ENCODE measurements at places on chromosomes 11 and 22.

GRCh38 chr11:103731670-103732069 is 304.8 kb upstream of the DDI1 start:
- no peak for DNase-seq

- no peak for DNase-seq
These were observed 117.4 kb upstream of the TMEM45B start for GRCh38 chr11:129698212-129698611.

DNA sequence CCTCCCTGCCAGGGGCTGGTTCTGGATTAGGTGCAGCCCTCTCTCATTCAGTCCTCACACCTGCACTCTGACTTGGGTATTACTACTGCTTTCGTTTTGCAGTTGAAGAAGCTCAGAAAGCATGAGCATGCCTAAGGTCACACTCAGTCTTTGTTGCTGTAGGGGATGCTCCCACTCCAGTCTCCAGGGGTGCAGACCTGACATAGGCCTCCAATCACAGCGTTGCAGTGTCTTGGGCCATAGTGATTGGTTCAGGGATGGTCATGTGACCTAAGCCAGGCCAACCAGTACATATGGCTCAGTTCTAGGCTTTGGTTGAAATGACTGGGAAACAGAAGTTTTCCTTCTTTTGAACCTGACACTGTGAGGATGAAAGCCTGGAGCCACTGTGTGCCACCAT is 61.7 kb downstream of the FBXO7 start:
- DNase-seq, result no peak

GRCh38 chr11:99257131-99257530 is 236.4 kb downstream of the CNTN5 start:
- no peak for DNase-seq

GRCh38 chr11:77283101-77283500 is 18.4 kb downstream of the GDPD4 start:
- no peak for DNase-seq

- DNase-seq, result no peak
These were observed 1.6 kb downstream of the MAML2 start for GRCh38 chr11:96341211-96342013.

GRCh38 chr11:134574425-134574824 is 162.4 kb upstream of the B3GAT1 start:
- no peak for DNase-seq

DNA sequence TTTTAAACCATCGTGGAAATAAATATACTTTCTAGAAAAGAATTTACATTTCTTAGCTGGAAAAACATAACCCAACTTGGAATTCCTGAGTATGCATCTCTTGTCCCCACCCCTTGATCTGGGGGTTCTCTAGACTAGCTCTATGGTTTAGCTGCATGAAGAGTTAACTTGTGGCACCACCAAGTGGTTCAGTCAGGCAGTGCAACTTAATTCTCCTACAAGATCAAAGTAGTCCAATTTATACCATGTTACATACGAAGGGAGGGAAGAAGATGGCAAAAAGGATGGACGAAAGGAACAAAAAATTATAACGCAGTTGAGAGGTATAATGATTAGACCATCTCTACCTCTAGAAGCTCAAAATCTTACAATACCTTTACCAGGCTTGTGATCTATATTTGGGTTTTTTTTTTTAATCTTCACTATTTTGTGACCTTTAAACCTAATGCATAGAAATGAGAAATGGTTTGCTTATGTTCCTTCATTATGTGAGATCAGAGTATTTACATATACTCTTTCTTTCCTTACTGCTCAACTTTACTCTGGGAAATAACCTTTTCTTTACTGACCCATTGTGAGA is 28.5 kb upstream of the ALKBH3 start:
- peak; percentile 47 for DNase-seq

- no peak for DNase-seq
These were observed 1.1 kb upstream of the RANBP1 start for GRCh38 chr22:20114506-20115475.

GRCh38 chr22:17976121-17976520 is 48.2 kb downstream of the MICAL3 start:
- DNase-seq, result no peak

GRCh38 chr11:127070808-127071207 is 70.2 kb upstream of the KIRREL3 start:
- no peak for DNase-seq

DNA sequence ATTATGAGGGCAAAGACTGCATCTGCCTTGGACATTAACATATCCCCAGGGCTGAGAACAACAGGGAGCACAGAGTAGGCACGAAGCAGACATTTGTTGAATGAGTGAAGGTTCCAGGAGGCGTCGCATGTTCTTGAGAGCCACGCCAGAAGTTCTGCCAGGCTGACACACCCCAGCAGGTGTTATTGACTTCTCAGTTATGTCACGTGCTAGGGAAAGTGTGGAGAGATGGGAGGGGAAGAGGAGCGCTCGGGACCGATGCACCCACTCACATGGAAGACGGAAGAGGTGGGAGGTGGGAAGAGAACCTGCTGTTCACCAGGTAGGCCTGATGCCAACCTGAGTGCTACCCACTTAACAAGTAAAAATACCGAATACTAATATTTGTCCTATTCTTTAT is 232.8 kb downstream of the LARGE1 start:
- no peak for DNase-seq

DNA sequence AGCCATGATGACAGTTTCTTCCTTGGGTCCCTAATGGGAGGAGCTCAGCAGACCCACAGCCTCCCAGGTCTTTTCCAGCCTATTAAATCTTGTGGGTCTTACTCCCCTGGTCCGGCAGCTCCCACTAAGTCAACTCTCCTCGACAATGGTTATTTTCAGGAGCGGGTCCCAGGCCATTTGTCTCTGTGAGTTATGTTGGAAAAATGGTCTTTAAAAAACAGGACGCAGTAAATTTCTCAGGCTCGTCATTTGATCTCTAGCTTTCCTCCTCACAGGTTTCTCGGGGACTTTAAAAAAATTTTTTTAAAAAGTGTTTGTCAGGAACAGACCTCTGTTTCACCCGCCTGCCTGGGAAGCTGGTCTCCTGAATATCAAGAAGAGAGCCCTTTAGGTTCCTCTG is 397.5 kb upstream of the NARS2 start:
- no peak for DNase-seq

DNA sequence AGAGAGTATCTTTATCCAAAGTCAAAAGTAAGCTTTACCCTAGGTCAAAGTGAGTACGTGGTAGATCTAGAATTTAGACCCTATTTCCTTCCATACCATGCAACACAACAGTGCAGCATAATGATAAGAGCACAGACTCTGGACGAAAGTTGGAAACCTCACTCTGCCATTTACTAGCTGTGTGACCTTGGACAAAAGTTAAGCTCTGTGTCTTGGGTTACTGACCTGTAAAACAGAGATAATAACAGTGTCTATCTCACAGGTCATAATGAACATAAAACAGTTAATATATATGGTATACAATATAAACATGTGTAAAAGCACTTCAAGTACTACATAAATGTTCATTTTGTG is 13.6 kb upstream of the CHRNA10 start:
- DNase-seq, result no peak

DNA sequence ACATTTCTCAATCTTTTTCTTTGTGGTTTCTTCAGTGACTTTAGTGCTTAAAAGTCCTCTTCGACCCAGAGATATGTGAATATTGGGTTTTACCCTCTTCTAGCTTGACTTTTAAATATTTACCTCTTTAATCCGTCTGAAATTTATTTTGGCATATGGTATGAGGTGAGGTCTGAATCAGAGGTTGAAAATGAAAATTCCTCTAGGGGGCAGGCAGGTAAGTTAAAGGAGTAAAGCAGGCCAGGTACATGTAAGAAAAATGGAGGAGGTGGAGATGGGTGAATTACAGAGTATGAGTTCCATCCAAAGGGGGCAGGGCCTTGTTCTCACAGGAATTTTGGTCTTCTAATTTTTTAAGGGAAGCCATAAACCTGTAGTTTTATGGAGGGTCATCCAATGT is 263.8 kb upstream of the NARS2 start:
- no peak for DNase-seq

- DNase-seq, result no peak
These were observed 113.1 kb upstream of the HSD17B12 start for GRCh38 chr11:43567396-43567975.

DNA sequence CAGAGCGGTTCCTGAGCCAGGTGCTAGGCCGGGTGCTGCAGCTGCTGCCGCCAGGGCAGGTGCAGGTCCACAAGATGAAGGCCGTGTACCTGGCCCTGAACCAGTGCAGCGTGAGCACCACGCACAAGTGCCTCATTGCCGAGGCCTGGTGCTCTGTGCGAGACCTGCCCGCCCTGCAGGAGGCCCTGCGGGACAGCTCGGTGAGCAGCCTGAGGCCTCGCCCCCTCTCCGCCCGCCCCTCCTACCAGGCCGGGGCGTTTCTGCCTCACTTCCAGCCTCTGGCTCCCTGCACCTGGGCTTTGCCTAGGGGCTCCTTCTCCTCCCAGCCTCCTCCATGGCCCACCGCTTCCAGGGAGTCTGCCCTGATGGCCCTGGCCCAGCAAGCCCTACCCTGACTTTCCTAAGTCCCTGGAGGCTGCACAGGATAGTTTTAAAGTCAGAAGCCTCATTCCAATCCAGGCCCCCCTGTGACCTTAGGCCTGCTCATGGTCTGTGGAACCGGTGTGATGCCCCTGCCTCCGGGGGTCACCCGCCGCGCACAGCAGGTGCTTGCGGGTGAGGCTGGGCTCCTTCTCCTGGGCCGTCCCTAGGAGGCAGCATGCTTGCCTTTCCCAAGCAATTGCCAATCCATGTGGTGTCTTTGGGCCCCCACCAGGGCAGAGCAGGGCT is 5.5 kb downstream of the TCIRG1 start:
- DNase-seq, result no peak

DNA sequence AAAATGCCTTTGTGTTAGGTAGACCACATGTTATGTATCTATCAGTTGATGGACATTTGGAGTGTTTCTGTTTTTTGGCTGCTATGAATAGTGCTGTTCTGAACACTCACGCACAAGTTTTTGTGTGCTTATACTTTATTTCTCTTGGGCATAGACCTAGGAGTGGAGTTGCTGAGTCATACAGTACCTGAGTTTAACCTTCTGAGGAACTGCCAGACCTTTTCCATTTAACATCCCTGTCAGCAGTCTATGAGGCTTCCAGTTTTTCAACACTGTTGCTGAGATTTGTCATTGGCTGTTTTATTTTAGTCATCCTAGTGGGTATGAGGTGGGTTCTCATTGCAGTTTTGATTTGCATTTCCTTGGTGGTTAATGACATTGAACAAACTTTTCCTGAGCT is 4.4 kb downstream of the CTTN start:
- DNase-seq, result no peak

- no peak for DNase-seq
These were observed 60.2 kb downstream of the TNRC6B start for GRCh38 chr22:40237788-40238424.

- no peak for DNase-seq
These were observed 920 bp upstream of the KCNK7 start for GRCh38 chr11:65596520-65596919.

GRCh38 chr11:129315781-129316579 is 59.7 kb upstream of the BARX2 start:
- DNase-seq, result no peak

- DNase-seq, result no peak
These were observed 7.3 kb downstream of the APBB1 start for GRCh38 chr11:6411594-6412031.
